Activated CD4-positive, alpha-beta T cell treated with anti-CD3 and anti-CD28 coated beads for 36 hours (primary cell): ENCODE measurements at places on chromosomes 2 and 18. TPM values are rescaled to one million over a fixed set of nuclear protein-coding genes. Genes with fewer than 3 reads are reported as not detected.
A peak's percentile ranks its signal among the peaks of the same experiment; 100 is the strongest.

The CABYR gene
- 0.83 TPM for total RNA-seq

The CD302 gene
- 0.47 TPM for total RNA-seq

DNA sequence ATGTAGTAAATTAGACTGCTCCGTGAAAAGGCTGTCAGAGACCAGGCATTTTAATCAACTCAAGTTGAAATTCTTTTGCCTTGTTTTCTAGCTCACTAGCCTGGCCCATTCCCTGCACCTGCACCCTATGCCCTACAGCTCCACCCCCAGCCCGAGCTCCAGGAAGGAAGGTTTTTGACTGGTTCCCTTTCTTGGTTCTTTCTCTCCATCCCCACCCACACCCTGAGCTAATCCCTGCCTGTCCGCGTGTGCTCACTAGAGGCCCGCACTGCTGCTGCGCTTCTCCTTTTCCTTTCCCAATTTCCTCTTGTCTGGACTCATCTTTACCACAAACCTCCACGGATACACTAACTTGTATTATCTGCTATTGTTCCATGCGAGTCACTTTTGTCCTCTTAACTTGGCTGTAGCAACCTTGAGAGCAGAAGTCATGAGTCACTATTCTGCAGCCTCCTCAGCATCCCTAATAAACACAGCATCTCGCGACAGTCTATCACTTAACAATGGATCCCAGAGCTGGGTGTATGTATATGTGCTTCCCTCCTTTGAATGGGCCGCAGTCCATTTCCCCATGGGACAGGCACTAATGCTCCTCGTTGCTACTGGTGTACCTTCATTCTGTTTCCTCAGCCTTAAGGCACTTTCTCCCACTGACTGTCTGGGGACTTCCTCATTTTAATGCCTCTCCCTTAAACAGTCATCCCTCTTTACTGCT is 36.5 kb downstream of the COLEC12 start:
- DNase-seq = no peak

The SCYGR3 gene
- not detected for total RNA-seq

The LDLRAD4 gene
- total RNA-seq = 32.2 TPM

- no peak for DNase-seq
These were observed 1.8 kb downstream of the IGFBP5 start for GRCh38 chr2:216693414-216694080.

The ARHGAP28 gene
- not detected for total RNA-seq

The SP140 gene
- 84.2 TPM for total RNA-seq

The ALLC gene
- not detected for total RNA-seq

GRCh38 chr2:10909050-10909995 is 2.4 kb upstream of the KCNF1 start:
- DNase-seq = peak; percentile 56

GRCh38 chr2:215238485-215239098 is 73.3 kb upstream of the ATIC start:
- no peak for DNase-seq

- DNase-seq = no peak
These were observed 308.1 kb downstream of the GBX2 start for GRCh38 chr2:235860111-235860510.

DNA sequence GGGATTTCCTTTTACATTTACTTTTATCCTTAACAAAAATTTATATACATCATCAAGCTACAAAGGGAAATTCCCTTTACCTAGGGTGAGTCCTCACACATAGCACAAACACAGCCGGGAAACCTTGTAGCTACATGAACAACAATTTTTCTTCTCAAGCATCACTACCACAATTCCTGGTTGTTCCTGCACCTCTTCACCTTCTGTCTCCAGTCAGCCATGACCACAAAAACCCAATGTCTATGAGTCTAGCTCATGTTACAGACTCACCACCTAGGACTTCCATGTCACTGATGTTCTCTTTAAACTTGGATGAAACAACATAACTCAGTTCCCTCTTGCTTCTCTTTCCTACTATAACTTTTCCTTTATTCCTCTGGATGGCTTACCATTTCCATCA is 460.4 kb downstream of the MBD2 start:
- no peak for DNase-seq

DNA sequence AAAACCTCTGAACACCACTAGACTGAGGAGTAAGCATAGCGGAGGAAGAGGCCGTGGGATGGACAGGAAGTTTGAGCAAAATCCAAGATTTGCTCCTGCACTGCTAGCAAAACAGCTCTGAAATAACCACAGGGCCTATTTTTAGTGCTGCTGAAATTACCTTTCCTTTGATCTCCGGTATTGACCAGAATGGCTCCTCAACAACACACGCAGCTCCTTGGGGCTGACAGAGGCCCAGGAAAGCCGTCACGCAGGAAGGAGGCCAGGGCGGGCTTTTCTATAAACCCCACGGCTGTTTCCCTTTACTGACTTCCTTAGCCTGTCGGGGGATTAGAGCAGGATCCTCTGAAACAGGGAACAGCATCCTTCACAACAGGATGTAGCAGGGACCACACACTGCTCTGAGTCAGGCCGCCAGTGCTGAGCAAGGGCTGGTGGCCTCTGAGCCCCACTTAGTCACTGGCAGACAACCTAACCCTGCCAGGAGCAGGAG is 80.8 kb upstream of the LCLAT1 start:
- peak; percentile 71 for DNase-seq

DNA sequence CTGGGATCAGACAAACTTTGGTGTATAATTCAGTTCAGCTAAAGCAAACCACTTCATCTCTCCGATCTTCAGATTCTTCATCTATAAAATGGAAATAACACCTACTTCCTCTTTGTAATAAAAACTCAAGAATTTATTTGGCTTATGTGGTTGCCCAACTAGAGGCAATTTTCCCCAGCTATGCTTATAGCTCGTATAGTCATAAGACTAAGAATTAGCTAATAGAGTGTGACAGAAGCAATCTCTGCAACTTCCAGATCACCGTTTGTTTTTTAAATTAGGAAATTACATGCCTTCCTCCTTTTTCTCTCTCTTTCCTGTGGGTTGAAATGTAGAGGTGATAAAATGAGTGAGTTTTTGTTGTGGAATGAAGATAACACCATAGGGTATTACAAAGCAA is 35.3 kb upstream of the KCNF1 start:
- DNase-seq = no peak
